ENCODE measurements at places on chromosomes 4 and X.

DNA sequence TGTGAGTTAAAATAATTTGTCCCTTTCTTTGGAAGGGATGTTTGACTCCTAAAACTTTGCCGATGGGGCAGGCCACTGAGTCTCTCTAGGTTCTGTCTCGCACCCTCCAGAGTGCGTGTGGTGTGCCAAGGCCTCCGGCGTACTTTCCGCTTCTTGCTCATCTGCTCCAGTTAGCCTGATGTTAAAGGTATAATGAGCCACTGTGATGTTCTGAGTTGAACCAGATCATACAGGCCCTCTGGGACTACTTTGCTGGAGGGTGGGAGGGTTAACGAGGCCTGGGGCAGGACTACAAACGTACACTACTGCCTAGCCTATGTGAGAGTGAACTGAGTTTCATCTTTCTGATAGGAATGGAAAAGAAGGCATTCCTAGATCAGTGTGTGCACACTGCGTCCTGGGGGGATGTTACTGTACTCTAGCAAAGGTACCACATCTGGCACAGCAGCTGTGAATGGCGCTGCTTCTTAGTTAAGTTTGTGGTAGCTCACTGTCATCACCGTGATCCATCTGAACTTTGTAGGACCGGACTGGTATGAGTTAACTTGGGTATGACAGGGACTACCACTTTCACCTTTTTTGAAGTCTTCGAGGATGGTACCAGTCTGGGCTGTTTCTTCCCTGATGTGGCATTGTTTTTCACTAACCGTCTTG lies 60.2 kb downstream of the RGS12 start:
- no peak for DNase-seq

GRCh38 chrX:19368576-19368975 lies 24.8 kb downstream of the PDHA1 start:
- no peak for DNase-seq

- DNase-seq: no peak
These were observed 4.2 kb downstream of the TLL1 start for GRCh38 chr4:165877286-165877685.

GRCh38 chrX:130340271-130340670 lies 552 bp downstream of the SLC25A14 start:
- no peak for DNase-seq

- DNase-seq: no peak
These were observed 65.2 kb upstream of the SLC7A11 start for GRCh38 chr4:138307319-138307718.

GRCh38 chr4:154577324-154577723 lies 13.2 kb downstream of the FGA start:
- no peak for DNase-seq

DNA sequence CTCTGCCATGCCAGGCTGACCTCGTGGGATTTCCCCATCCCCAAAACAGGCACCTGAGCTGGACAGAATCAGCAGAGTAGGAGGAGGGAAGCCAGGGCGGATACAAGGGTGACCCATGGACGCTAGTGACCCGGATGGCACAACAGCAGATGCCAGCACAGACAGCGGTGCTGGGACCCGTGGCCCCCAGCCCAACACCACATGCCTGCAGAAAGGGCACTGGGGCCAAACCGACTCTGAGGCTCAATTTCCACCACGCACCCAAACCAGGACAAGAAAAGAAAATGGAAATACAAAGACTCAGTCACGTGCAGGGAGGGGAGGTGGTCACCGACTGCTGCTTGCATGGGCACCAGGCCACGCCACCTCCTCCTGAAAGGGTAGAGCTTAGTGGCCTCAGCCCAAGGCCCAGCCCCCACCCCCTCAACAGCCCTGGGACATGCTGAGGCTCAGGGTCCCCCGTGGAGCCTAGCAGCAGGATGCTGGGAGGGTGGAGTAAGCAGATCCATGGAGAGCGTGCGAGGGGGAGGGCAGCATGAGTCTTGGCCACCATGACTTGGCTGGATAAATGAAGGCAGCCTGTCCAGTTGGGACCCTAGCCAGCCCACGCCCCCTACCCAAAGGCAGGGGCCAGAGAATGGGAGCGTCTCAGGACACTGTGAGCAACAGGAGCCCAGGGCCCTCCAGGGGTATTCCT lies 47.7 kb downstream of the C4orf50 start:
- DNase-seq: no peak

GRCh38 chrX:136879001-136879687 lies 1.4 kb downstream of the RBMX start:
- no peak for DNase-seq

- no peak for DNase-seq
These were observed 930 bp upstream of the SLITRK4 start for GRCh38 chrX:143636831-143637230.

DNA sequence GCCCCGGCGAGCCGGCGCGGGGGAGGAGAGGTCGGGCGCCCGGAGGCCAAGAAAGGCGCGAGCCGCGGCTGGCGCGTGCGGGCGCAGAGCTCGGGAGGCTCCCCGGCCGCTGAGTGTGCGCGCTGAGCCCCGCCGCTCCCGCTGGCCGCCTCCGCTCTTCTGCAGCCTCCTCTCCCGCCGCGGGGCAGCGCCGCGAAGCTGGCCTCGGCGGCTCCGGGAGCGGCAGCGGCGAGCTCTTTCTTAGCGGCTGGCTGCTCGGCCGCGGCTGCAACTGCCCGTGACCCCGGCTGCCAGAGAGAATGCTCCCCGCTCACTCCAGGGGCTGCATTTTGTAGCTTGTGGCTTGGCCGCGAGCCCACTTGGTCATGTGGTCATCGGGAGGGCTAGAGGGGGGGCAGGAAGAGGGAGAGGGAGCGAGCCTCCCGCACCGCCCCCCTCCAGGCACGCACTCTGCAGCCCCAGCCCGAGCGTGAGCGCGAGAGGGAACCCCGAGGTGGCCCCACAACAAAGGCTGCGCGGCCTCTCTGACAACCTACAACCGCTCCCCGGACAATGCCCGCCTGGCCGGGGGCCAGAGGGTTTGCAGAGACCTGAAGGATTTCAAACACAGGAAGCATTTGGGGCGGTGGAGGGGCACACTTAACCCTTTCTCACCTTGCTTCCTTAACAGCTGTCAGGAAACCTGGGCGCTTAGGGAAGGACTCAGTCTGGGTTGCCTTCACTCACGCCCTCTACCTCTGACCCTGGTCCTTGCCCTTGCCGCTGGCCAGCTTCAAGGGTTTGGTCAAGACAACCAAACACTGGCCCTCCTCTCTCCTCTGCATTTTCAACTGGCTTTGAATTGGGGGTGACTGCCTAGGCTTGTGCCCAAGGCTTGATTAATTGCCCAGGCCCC lies at the start of gene APLN:
Gene APLN (minus strand): TSS at position 305 of the 895 bp plus-strand sequence. CDS start 326 bp downstream, outside the sequence.
- no peak for DNase-seq

- no peak for DNase-seq
These were observed 11.7 kb downstream of the CFAP97 start for GRCh38 chr4:185192059-185192458.

GRCh38 chr4:21470535-21470934 lies 478.0 kb downstream of the KCNIP4 start:
- no peak for DNase-seq

GRCh38 chrX:97616883-97617530 lies 733.3 kb downstream of the RPA4 start:
- no peak for DNase-seq

GRCh38 chr4:152983774-152984411 lies 47.8 kb downstream of the FHDC1 start:
- DNase-seq: no peak

DNA sequence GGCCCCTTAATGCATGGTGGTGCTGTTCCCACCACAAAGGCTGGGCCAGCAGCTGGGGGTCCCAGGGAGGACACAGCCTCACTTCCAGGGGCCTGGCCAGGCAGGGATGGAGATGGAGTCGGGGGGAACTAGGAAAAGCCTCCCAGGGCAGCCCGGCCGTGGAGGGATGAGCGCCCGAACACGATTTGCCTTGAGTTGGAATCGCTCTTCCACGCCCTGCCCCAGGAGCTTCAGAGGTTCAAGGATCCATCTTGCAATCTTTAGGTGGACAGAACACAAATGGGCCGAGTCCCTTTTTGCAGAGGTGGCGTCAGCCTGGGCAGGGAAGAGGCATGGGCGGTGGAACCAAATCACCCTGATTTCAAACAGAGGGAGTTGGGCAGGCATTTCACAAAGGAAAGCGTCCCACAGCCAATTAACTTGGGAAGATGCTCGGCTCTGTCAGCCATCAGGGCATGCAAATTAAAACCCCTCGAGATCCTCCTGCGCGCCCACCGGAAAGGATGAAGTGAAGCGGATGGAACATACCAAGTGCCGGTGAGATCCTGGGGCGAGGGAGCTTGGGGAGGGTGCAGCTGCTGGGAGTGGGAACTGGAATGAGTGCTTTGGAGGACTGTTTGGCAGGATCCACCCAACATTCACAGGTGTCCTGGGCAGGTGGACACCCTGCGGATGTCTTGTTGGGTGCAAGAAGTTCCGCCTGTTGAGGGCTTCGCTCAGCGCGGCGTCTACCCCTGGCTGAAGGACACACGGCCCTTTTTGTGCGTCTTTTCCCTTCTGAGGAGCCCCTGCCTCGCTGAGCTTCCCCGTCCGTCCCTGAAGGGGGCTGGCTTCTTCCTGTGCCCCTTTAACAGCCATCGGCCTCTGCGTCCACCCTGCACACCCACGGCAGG lies 75.7 kb downstream of the HTRA3 start:
- DNase-seq: no peak

- no peak for DNase-seq
These were observed 3.9 kb upstream of the ARHGEF38 start for GRCh38 chr4:105548483-105548882.

- DNase-seq: no peak
These were observed 17.6 kb upstream of the DMP1 start for GRCh38 chr4:87632469-87632868.

- DNase-seq: no peak
These were observed 8.9 kb downstream of the PGAM4 start for GRCh38 chrX:77960567-77960966.

- DNase-seq: no peak
These were observed 68.3 kb upstream of the PGM2 start for GRCh38 chr4:37758226-37758625.
